ENCODE measurements at places on chromosomes 1 and 21. TPM values are rescaled to one million over a fixed set of nuclear protein-coding genes. Genes with fewer than 3 reads are reported as not detected.

ZNF697 gene
- total RNA-seq = 9.4 TPM

RIPPLY3 gene
- total RNA-seq = 0.11 TPM

FLG2 gene
- total RNA-seq = not detected

CDC7 gene
- total RNA-seq = 5.6 TPM

PGLYRP4 gene
- not detected for total RNA-seq

SEMA4A gene
- total RNA-seq = 2.5 TPM
